ENCODE measurements at places on chromosomes 2 and 18.

GRCh38 chr2:86671337-86671981 is 47.8 kb upstream of the RNF103 start:
- no peak overlapping the region for H3K27ac ChIP-seq
- no peak for DNase-seq
- H3K4me1 ChIP-seq, result no peaks in the 10 kb centered on the region

DNA sequence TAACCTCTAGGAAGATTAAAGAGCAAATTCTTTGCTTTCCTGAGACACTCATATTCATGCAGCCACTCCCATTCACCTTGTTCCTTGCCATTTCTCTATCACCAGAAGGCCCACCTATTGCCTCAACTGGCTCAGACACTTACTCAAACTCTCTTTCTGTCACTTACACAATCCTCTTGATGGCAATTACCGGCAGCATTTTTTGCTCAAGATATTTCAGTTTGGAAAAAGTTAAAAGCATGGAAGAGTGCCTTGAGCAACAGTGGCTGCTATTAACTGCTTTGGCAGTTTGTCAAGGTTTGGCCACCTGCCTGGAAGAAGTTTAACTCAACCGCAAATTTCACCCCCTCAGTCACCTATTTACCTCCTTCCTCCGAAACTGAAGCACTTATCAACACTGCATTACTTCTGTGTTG is 1104.0 kb upstream of the PIK3C3 start:
- H3K27me3 ChIP-seq, result no peaks in the 10 kb centered on the region
- DNase-seq, result peak; percentile 66
- no peak overlapping the region for H3K27ac ChIP-seq
- H3K36me3 ChIP-seq, result no peaks in the 10 kb centered on the region
- no peaks in the 10 kb centered on the region for H3K4me1 ChIP-seq

DNA sequence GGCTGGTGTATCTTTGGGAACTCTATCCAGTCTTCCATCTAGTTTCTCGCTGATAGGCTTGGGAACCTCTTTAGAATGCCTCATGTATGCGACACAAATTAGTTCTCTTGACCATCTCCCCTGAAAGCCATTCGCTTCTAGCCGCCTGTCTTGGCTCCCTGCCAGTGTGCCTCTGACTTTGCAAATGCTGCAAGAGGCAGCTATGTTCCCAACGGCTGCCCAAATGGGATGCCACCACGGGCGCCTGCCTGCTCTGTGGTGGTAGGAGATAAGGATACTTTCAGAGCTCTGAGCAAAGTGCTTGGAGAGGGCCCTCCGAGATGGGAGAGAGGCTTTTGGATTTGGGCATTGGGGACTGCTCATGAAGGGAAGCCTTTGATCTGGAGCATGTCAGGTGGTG is 77.7 kb upstream of the IGFBP5 start:
- no peak overlapping the region for H3K4me3 ChIP-seq
- H3K36me3 ChIP-seq, result no peaks in the 10 kb centered on the region
- H3K4me1 ChIP-seq, result no peaks in the 10 kb centered on the region
- no peak overlapping the region for H3K27ac ChIP-seq
- no peak for DNase-seq

DNA sequence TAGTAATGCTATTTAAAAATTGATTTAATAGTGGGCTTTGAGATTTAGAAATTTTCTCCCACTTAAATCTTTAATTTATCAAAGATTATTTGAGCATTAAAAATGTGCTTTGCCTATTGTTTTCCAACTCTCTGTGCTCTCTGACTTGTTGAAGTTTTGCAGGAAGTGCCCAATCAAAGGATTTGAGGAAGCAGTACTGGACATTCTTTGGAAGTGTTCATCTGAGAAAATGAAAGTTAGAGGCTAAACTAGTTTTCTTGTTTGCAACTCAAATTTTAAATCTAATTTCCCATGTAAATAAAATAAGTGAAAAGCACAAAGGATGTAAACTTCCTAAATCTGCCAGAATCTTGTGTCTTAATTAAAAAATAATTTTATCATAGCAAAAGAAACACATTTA is 89.1 kb downstream of the CAMKMT start:
- H3K4me1 ChIP-seq, result no peaks in the 10 kb centered on the region
- DNase-seq, result no peak
- H3K36me3 ChIP-seq, result no peaks in the 10 kb centered on the region
- H3K27ac ChIP-seq, result no peak overlapping the region
- no peaks in the 10 kb centered on the region for H3K27me3 ChIP-seq
- no peak overlapping the region for H3K4me3 ChIP-seq

GRCh38 chr2:189253836-189254235 is 74.3 kb upstream of the COL5A2 start:
- DNase-seq, result no peak
- no peaks in the 10 kb centered on the region for H3K27me3 ChIP-seq
- H3K36me3 ChIP-seq, result no peaks in the 10 kb centered on the region
- H3K4me1 ChIP-seq, result no peaks in the 10 kb centered on the region
- H3K4me3 ChIP-seq, result no peak overlapping the region
- H3K27ac ChIP-seq, result no peak overlapping the region

DNA sequence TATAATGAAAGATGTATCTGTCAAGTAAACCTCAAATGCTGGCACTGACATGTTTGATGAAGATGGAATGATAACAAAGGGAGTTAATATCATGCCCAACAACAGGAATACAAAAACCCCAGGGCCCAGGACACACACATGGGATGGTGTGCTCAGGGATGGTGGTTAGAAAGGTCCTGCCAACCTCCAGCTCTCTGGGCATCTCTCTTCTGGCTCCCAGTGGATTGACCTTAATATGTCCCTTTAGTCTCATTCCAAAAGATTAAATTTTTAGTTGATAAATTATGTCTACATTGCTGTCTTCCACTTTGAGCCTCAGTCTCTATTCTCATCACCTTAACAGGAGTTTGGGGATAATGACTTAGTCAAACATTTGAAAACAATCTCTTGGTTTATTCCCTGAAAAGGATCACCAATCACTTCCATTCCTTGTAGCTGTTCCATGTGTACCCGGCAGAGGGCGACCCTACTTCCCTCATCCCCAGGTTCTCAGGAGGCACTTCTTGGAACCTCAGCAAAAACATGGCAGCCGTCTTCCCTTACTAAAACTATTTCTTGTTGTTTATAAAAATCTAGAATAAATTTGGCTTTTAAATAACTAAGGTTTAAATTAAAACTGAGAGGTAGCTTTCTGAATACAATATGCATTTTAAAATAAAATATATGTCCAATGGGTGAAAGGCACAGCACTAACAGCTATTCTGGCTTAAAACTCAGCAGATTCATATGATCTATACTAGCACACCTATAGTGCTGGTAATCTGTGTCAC is 29.6 kb downstream of the MCEE start:
- DNase-seq, result peak; percentile 31
- H3K27me3 ChIP-seq, result no peaks in the 10 kb centered on the region
- H3K36me3 ChIP-seq, result no peaks in the 10 kb centered on the region

DNA sequence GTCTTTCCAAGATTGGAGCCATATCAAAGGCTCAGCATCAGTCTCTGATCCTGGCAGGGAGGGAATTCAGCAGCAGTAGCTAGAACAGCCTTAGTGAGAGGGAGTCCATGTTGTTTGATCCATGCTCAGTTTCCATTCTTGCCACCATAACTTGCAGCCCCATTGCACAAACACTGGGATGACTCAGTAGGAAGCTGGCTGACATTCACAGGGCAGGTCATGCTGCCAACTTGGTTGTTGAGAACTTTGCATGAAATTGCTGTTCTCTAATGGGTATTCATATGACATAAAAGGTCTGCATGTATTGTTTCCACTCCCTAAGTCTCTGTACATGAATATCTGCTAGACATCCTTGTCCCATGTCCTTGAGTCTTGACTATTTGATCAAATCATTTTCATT is 29.9 kb upstream of the STAT4 start:
- peaks cover 12% of the 10 kb centered on the region for H3K4me1 ChIP-seq
- no peaks in the 10 kb centered on the region for H3K27me3 ChIP-seq
- no peak overlapping the region for H3K27ac ChIP-seq
- no peaks in the 10 kb centered on the region for H3K36me3 ChIP-seq
- no peak for DNase-seq

DNA sequence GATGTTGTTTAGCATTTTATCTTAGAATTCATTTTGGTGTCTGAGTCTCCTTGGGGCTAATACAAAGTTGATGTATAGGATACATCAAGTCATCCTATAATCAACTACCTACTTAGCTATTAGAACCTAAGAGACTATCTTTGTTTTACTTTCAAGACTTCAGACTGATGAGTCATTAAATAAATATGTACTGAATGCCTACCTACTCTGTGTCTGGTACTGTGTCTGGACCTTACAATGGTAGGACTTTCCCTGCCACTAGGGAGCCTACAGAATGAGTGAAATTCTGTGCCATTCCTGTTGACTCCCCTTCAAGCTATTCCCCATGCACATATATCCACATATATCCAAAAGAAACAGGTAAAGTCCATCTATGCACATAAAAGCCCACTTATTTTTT is 114.5 kb downstream of the ERBB4 start:
- no peak overlapping the region for H3K4me3 ChIP-seq
- H3K27me3 ChIP-seq, result no peaks in the 10 kb centered on the region
- no peaks in the 10 kb centered on the region for H3K36me3 ChIP-seq
- no peaks in the 10 kb centered on the region for H3K4me1 ChIP-seq
- no peak for DNase-seq
- no peak overlapping the region for H3K27ac ChIP-seq

DNA sequence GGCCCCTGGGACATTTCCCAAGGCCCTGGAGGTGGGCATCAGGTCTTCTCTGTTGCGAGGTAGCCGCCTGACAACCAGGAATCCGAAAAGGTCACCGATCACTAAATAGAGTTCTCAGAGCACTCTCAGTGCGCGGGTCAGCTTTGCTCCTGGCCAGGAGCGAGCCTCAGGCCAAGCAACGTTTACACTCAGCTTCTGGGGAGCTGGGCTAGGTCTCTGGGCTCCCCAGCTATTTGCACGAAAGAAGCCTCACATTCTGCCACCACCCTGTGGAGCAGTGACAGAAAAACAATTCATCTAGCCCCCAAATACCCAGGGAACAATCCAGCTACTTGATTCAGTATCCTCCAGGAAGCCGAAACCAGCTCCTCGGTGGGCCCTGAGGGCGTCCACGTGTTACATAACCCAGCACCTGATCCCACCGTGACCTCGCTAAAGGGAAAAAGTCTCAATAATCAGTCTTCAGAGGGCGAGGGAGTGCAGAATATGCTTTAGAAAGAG is 3.3 kb downstream of the SH3BP4 start:
- no peaks in the 10 kb centered on the region for H3K4me1 ChIP-seq
- DNase-seq, result no peak
- H3K27ac ChIP-seq, result no peak overlapping the region
- no peaks in the 10 kb centered on the region for H3K36me3 ChIP-seq

DNA sequence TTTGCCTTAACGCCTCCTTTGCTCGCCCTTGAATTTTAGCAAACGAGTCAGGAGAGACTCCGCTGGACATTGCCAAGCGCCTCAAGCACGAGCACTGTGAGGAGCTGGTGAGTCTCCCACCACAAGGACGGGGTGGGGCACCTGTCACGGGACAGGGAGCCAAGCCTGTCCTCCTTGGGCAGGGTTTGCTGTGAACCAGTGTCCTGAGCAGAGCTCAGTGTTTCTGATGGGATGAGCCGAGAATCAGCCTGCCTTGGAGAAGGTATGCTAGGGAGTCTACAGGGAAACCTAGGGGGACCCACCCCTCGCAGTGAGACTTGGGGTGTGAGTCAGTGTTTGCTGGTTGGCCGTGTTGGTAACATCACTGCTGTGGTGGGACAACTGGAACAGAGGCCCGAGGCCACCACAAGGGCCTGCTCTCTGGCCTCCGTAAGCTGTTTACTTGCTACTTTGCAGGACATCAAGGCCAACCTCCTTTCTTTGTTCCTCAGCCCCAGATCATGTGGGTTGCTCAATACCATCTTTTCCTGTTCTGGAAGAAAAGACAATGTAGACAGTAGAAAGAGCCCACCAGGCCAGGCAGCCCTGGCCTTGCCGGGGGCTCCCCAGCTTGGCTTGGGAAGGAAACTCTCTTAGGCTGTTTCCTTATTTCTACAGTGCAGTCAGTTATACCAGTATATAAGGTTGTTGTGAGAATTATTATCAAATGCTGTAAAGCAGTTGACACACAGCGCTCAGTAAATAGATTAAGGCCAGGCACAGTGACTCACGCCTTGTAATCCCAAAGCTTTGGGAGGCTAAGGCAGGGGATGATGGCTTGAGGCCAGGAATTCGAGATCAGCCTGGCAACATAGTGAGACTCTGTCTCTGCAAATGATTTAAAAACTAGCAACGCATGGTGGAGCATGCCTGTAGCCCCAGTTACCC is 42.4 kb downstream of the ITGB1BP1 start:
- H3K27ac ChIP-seq, result no peak overlapping the region
- H3K36me3 ChIP-seq, result no peaks in the 10 kb centered on the region
- DNase-seq, result no peak
- no peaks in the 10 kb centered on the region for H3K27me3 ChIP-seq

DNA sequence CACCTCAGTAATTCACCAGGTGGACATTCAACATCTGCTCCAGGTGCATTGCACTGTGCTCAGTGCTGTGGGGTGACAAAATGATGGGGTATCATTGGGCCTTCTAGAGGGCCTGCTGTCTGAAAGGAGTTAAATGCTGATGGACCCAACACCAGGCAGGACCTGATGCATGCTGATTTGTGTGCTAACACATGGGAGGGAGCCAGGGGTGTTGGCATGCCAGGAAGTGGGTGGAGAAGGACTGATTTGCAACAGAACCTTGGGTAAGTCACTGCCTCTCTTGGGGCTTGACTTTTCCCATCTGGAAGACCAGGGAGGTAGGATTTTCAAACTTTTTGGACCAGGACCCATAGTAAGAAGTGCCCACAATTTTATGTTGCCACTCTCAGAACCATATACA is 57.9 kb upstream of the CXCR4 start:
- no peaks in the 10 kb centered on the region for H3K36me3 ChIP-seq
- H3K4me3 ChIP-seq, result no peak overlapping the region
- no peak overlapping the region for H3K27ac ChIP-seq
- no peak for DNase-seq
- no peaks in the 10 kb centered on the region for H3K4me1 ChIP-seq

GRCh38 chr18:46010676-46011075 is 43.5 kb upstream of the EPG5 start:
- no peaks in the 10 kb centered on the region for H3K27me3 ChIP-seq
- peaks cover 11% of the 10 kb centered on the region for H3K4me1 ChIP-seq
- H3K4me3 ChIP-seq, result no peak overlapping the region
- H3K27ac ChIP-seq, result no peak overlapping the region
